ENCODE measurements at places on chromosomes 4 and X. TPM values are rescaled to one million over a fixed set of nuclear protein-coding genes. Genes with fewer than 3 reads are reported as not detected.
A peak's percentile ranks its signal among the peaks of the same experiment; 100 is the strongest.

DNA sequence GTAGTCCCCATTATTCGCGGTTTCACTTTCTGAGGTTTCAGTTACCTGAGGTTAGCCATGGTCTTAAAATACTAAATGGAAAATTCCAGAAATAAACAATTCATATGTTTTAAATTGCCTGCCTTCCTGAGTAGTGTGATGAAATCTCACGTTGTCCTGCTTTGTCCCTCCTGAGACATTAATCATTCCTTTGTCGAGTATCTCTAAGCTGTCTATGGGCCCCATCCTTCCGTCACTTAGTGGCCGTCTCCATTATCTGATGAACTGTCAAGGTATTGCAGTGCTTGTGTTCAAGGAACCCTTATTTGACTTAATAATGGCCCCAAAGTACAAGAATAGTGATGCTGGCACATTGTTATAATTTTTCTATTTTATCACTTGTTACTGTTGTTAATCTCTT is 94.8 kb downstream of the ADGRL3 start:
- DNase-seq = no peak

Gene LRIT3
- not detected for polyA plus RNA-seq

GRCh38 chr4:181793096-181793495 is 450.1 kb upstream of the TENM3 start:
- no peak for DNase-seq

DNA sequence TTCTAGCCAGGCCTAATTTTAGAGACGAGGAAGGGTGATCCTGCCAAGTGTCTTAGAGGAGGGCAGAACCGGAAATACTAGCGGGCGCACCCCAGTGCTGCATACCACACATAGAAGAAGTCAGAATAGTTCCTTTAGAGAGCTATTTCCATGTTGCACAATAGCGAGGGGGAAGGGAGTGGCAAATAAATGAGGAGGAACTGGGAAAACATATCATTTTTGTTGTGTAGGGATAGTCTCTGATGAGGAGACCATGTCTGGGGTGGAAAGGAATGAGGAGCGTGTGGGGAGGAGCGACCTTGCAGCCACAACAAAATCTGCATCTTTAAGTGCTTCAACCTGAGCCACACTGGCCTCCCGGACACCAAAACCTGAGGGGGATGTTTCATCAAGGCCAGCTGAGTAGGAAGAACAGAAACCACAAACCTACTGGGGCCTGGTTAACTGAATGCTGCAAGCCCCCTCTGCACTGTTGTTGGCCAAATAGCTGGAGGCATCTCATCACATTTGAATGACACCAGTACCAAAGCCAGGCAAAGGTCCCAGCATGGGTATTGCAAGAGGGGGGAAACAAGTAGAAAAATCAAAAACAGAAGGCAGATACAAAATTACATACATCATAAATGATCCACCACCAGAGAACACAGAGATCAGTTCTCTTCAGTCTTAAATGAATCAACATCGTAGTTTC is 26.7 kb upstream of the C1QTNF7 start:
- DNase-seq = peak; percentile 48

- DNase-seq = peak; percentile 37
Measured at GRCh38 chr4:40749717-40750460, at the start of gene NSUN7. NSUN7 (plus strand) TSS chr4:40749955; CDS start chr4:40750694, 739 bp downstream.

Gene MAGEB17
- not detected for polyA plus RNA-seq

Gene CLNK
- polyA plus RNA-seq = not detected

DNA sequence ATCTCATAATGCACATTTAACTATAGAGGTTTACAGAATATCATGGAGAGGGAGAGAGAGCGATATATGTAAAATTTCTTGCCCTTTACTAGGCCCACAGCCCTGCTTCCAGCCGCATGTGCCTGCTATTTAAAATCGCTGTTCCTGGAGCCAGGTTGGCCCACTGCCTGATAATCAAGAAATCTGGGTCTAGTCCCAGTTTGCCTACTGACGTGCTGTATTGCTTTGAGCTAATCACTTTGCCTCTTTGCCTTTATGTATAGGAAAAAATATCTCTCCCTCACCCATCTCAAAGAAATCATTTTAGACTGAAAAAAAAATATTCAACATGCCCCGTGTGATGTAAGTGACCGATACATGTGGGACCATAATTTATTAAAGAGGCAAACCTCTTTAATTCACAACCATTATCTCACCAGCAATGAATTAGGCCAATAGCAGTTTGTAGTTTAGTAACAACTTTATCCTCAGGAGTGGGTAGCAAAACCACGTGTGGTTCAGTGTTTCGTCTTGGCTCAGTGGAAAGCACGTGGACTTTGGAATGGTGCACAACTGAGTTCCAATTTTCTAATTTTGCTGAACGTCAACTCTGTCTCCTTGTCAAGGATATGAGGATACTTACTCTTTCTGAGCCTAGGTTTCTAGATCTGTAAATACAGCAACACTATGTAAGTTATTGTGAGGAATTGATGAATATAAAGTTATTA is 62.6 kb downstream of the GRXCR1 start:
- DNase-seq = no peak

Gene EDNRA
- polyA plus RNA-seq = not detected

DNA sequence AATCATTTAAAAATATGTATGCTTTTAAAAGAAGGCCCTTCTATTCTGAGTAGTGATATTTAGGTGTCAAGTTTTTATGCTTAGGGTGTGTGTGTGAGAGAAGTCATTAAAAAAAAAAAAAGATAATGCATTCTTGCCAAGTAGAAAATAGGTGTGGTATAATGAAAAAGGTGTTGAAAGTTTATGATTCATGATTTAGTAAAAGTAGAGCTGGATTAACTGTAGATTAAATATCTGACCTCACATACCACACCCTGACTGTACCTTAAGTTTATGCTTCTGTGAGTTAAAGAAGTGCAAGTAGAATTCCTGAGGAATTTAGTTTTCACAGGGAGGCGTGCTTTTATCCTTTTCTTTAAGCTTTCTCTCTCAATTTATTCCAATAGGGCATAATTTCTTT is 71.1 kb downstream of the BMPR1B start:
- DNase-seq = no peak

- DNase-seq = no peak
Measured at GRCh38 chr4:147037069-147037468, 91.4 kb upstream of the TTC29 start.

- no peak for DNase-seq
Measured at GRCh38 chrX:29762006-29762405, 453.4 kb upstream of the MAGEB2 start.

Gene UGT2B17
- not detected for polyA plus RNA-seq

DNA sequence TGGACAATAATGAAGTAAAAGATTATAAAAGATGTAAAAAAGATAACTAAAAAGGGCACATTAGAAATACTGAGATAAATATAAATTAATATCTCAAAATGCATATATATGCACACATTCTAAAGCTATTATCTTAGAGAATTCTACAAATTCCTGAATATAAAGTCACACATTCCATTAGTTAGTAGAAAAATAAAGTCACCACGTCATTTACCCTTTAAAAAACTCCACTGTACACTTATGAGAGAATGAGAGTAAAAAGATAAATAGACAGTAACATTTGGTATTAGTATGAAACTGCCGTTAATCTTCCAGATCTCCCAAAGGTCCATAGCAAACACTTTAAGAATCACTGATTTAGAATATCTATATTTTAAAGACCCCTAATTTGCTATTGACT is 67.2 kb upstream of the IL15 start:
- DNase-seq = no peak

- DNase-seq = no peak
Measured at GRCh38 chrX:19496711-19497110, 18.6 kb downstream of the MAP3K15 start.

DNA sequence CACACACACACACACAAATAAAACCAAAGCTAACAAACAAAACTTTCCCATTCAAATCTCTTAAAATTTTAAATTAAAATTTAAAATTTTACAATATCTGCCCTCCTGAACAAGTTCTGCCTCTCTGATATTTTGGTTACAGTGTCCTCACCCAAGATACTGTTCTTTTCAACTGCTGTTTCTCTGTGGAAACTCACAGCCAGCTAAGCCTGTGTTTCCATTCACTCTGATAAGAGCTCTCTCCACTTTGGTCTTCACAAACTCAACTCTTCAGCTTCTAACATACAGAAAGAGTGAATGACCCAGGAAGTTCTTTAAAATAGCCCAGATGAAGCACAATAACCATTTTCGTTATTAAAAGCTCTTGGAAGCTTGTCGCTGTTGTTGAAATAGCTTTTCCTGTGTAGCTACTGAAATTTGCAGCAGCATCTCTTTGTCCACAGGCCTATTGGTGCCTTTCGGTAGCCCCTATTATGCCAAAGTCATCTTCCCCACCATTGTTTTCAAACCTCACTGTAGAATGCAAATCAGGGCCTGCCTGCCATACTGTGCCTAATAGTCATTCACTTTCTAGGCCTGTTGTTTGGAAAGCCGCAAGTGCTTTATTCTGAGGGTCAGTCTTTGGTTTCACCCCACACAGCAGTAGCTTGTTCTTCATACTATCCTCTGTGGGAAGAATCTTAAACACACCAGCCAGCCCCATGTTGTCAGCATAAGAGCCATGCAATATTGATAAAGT is 19.4 kb downstream of the INPP4B start:
- no peak for DNase-seq

GRCh38 chrX:119393144-119393543 is 6.0 kb upstream of the SLC25A43 start:
- no peak for DNase-seq

- no peak for DNase-seq
Measured at GRCh38 chr4:74218201-74218600, 60.3 kb downstream of the MTHFD2L start.

Gene CORIN
- polyA plus RNA-seq = not detected

Gene PHKA1
- polyA plus RNA-seq = not detected

DNA sequence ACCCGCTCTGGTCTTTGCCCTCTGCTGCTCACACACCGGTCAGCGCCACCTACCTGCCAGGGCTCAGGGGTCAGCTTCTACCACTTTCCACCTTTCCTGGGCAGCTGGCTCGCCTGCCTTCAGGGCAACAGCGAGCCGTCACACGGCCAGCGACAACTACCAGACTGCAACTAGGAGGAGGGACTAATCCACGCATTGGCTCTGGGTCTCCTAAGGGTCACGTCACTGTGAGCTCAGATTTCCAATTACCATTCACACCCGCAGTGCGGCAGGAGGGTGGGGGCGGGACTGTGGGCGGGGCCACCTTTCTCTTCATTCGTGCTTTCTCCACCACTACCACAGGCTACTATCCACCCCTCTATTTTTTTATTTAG is at the start of gene BEX5:
BEX5 (minus strand) TSS at position 172 of the 374 bp plus-strand sequence. CDS start 1,712 bp downstream, outside the sequence.
- peak; percentile 21 for DNase-seq

Gene IKBKG
- polyA plus RNA-seq = 31.3 TPM

DNA sequence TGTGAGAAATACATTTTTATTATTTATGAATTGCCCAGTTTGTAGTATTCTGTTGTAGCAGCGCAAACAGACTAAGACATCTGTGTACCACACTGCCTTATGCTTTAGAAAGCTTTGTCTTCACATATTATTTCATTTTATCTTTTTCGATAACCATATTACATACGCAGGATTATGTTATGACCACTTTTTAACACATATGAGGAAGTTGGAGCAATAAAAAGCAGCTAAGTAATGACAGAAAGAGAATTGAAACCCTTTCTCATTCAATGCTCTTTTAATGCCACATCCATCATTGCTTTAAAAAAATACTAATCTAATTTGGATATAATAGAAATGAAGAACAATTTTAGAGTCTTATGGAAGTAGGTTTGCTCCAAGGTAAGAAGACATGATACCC is 99.7 kb downstream of the CT47B1 start:
- no peak for DNase-seq

DNA sequence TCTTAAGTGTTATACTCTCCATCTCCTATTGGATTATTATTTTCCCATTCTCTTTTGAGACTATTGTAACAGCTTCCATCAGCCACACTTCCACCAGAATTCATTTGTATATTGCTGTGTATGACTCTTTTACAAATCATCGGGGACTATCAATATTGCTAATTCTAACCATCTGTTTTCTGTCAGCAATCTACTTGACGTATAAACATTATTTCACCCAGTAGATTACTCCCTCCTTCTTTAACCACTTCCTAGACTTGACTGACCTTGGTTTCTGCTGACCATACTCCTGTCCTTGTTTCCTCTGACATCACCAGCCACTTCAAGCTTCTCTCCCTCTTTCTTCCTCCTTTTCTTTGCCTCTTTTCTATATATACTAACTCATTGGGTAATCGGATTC is 402.9 kb downstream of the PCDH18 start:
- no peak for DNase-seq

GRCh38 chrX:139120760-139121159 is 409.2 kb upstream of the FGF13 start:
- DNase-seq = no peak

DNA sequence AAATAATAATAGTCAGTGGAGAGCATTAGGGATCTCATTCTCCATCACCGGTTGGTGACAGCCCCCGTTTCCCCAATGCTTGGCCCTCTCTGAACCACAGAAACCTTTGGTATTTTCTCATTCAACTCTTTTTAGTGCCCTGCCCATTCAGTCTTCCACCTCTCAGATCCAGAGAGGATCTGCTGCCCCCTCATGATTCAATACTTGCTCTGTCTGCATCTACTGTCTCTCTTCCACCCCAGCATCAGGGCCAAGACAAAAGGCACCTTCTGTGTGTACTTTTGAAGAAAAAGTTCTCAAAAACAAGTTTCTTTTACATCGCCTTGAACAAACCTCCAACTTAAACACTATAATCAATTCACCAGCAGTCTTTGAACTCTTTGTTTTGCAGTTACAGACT is 19.3 kb downstream of the CLTRN start:
- DNase-seq = no peak

- DNase-seq = no peak
Measured at GRCh38 chr4:7286170-7286569, 93.8 kb downstream of the SORCS2 start.

Gene CISD2
- 29.1 TPM for polyA plus RNA-seq

GRCh38 chrX:150736475-150736874 is 43.3 kb downstream of the MTMR1 start:
- peak; percentile 23 for DNase-seq

Gene MAGEB6
- polyA plus RNA-seq = not detected

- no peak for DNase-seq
Measured at GRCh38 chr4:186829740-186830449, 106.2 kb upstream of the FAT1 start.

Gene FAM156B
- polyA plus RNA-seq = 99.9 TPM

DNA sequence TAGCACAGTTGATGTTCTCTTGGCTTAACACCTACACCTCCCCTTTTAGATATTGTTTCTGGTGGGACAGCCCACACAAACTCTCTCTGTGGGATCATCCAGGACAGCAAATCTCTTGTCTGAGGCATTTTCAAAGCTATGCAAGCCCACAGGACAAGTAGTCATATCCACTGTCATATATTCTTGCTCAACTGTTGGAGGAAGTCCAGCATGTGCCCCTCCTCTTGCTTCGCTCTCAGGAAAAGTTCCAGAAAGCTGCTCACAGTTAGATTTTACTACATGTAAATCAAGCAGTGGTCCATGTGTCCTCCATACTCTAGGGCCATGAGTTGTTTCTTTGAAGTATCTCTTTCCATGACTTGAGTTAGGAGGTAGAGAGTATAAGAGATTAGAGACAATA is 260.7 kb downstream of the INPP4B start:
- no peak for DNase-seq

Gene RHOXF1
- not detected for polyA plus RNA-seq

DNA sequence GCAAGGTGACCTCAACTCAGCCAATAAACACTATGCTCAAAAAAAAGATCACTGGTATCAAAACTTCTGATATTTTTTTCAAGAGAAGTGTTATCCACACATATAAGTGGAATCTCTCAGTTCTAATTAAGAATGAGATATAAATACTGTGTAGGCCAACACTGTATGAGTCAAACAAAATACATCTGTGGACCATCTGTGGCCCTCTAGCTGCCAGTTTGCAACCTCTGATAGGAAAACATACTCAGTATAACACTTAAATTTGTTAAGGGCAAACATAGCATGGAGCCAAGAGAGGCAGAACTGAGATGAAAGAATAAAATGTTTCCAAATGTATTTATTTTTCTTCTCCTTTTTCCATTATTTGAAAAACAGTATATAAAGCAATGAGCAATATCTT is 377.3 kb downstream of the ARAP2 start:
- DNase-seq = no peak
